Stimulated activated CD8-positive, alpha-beta memory T cell treated with anti-CD3 and anti-CD28 coated beads, Interleukin-7, amount 100 ng/mL, for 1 hour (primary cell): ENCODE measurements at places on chromosomes 1 and 21.

GRCh38 chr1:83627045-83627444 lies 371.9 kb downstream of the TTLL7 start:
- no peak for DNase-seq

GRCh38 chr1:231724876-231725647 lies 98.5 kb downstream of the DISC1 start:
- no peak for DNase-seq

DNA sequence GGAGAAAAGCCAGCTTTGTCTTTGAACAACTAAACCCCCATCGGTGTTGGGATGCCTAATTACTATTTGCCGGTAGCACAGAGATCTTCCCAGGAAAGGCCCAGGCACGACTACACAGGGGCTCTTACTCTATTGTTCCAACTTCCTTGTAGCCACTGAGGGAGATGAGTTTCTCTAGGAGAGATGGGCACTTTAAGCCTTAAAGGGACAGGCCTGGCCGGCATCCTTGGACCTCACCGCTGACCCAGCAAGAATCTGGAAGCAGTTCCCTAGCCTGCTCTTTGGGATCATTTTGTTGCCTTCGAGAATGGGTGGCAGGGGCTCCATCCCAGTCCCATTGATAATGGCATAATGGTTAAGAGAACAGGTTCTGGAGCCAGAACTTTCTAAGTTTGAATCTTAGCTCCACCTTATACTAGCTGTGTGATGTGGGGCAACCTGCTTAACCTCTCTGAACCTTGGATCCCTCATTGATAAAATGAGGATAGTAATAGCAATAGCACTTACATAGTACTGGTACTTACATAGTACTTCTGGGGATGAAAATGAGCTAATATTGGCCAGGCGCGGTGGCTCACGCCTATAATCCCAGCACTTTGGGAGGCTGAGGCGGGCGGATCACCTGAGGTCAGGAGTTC lies 239.1 kb upstream of the TMEM51 start:
- no peak for DNase-seq

GRCh38 chr1:119903443-119903835 lies 7.1 kb upstream of the ADAM30 start:
- DNase-seq, result no peak

DNA sequence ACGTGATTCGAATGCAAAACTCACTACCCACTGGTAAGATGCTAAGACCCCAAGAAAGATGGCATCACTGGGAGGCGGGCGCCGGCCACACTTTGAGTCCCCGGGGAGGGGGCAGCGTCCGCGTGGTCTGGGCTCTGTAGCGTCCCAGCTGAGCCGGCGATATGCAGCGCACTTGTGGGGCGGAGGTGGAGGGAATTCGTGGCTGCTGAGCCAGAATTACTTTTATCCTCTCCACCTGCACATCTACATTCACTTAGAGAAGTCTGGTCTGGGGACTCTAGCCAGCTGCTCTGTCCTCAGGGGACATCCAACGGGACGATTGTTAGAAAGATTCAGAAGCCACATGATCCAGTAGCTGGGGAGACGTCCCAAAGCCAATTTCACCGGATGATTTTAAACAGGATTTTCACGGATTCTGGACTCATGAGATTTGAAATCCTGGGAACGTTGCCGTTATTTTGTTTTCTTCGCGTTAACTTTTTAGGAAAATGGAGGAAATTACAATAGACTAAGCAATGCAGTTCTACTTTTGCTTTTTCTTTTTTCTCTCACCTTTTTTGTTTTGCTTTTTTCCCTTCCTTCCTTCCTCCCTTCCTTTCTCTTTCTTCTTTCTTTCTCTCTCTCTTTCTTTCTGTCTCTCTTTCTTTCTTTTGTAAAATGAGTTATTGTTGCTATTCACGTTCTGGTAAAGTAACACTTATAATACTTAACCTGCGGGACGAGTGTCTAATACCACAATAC lies 1.3 kb downstream of the JAM2 start:
- DNase-seq, result no peak

- DNase-seq, result no peak
Measured at GRCh38 chr1:205317311-205317917, 4.1 kb downstream of the NUAK2 start.

- no peak for DNase-seq
Measured at GRCh38 chr1:185497177-185497576, 180.1 kb upstream of the IVNS1ABP start.

DNA sequence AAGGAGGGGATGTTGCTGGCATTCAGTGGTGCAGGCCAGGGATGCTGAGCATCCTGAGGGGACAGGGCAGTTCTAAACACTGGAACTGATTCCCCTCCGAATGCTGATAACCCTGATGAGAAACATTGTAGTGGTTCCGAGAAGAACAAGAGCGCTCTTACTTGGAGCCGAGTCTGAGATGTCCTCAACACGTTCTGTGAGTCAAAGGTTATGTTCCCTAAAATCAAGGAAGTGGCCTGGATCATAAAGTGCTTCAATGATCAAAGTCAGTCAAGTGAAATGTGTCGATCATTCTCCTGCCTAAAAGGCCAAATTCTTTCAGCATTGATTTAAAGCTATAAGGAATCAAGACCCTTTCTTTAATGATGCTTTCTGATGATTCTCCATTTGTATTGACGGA lies 234.1 kb downstream of the NFIA start:
- DNase-seq, result no peak

GRCh38 chr1:211035821-211036380 lies 98.0 kb downstream of the KCNH1 start:
- DNase-seq, result no peak

DNA sequence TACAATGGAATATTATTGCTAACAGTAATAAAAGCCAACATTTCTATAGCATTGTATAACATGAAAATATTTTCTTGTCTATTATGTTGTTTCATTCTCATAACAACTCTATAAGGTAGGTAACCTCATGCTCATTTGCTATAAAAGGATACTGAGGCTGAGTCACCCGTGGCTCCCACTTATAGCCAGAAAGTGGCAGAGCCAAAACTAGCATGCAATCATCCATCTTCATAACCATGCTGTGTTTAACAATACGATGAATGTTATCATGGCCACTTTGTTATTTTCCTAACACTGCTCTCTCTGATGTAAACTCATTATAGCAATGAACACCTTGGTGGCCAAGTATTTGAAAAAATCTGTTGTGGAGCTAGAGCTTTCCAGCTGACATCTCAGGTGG lies 80.8 kb upstream of the JUN start:
- no peak for DNase-seq

DNA sequence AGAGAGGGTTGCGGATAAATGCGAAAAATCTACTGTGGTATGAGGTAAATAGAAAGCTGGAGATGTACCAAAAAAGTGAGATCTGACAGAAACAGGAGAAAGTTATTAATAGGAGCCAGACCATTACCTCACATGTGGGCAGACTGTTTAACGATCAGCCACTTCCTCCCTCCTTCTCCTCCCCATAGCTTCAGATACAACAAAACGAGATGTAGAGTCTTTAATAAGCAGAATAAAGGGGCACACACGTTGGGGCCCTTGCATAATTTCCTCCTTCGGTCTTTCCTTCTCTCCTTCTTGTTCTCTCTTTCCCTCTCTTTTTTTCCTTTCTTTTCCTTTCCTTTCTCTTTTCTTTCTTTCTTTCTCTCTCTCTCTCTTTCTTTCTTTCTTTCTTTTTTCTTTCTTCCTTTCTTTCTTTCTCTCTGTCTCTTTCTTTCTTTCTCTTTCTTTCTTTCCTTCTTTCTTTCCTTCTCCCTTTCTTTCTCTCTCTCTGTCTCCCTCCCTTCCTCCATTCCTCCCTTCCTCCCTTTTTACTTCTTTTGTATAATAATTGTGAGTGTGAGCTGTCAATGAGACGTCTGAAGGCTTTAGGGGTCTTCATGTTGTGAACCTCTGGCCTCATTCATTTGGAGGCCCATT lies 242.1 kb downstream of the GRIK1 start:
- no peak for DNase-seq

- no peak for DNase-seq
Measured at GRCh38 chr1:157494093-157494492, 58.2 kb downstream of the FCRL5 start.

DNA sequence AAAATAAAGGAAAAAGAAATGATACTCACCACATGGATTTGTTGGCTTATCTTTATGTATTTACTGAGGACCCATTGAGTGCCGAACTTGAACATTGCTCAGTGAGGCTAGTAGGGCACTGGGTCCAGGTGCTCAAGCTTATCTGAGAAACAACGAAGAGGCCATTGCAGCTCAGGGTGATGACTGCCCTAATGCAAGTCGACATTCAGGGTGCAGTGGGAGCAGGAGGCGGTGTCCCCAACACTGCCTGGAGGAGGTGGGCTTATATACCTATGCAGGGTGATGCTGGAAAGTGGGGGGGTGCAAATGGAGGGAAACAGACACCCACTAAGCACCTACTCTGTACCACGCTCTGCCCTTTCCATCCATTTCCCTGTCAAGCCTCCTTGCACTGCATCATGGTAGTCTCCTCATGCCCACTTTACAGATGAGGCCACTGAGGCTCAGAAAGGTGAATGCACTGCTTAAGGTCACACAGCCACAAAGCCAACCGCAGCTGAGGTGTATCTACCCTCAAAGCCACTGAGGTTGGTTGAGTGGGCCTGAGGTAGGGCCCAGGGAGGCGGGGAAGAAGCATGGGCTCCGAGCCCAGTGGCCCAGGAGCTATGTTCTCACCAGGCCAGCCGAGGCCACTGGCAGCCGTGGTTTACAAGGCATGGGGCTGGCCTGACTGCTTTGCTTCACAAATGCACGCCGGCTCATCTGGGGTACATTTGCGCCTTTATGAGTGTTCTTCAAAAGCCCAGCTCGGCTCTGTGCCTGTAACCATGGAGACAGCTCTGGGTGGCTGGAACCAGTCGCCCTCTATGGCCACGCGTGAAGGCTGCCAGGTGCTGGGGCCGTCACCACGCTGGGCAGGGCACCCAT lies 103.8 kb downstream of the EPHB2 start:
- DNase-seq, result no peak

GRCh38 chr21:14259747-14260146 lies 43.8 kb downstream of the RBM11 start:
- no peak for DNase-seq

DNA sequence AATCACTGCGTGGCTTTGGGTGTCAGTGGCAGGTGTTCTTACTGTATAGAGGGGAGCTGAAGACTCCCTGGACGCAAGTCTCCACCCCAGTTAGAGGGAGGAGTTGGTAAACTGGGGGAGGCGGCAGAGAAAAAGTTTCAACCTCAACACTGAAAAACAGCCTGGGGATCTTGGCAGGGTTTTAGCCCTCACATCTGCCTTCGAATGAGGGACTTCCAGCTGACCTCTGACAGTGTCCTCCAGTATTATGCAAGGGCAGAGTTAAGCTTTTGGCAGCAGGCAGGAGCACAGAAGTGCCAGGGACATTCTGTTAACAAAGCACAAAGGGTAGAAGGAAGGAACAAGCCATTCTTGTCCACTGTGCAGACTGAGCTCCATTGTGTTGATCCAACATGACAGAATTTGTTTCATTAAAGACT lies 41.2 kb upstream of the RAB4A start:
- no peak for DNase-seq

GRCh38 chr1:153928245-153928644 lies 5.5 kb upstream of the GATAD2B start:
- DNase-seq, result no peak

DNA sequence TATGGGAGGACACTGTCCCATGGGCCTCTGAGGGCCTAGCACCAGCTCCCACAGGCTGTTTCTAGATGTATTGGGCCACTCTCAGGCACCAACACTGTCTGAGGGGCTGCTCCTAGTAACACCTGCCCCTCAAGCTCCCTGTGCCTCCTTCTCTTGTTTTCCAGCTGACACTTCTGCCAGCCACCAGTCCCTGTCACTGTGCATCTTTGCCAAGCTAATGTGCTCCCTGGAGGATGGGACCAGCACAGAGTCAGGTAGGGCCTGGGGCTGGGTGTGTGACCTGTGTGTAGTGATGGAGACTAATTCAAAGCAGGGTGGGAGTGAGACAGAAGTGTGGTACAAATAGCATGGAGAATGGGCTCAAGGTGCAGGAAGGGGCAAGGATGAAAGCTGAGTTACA lies 29.4 kb upstream of the MAGOH start:
- no peak for DNase-seq

DNA sequence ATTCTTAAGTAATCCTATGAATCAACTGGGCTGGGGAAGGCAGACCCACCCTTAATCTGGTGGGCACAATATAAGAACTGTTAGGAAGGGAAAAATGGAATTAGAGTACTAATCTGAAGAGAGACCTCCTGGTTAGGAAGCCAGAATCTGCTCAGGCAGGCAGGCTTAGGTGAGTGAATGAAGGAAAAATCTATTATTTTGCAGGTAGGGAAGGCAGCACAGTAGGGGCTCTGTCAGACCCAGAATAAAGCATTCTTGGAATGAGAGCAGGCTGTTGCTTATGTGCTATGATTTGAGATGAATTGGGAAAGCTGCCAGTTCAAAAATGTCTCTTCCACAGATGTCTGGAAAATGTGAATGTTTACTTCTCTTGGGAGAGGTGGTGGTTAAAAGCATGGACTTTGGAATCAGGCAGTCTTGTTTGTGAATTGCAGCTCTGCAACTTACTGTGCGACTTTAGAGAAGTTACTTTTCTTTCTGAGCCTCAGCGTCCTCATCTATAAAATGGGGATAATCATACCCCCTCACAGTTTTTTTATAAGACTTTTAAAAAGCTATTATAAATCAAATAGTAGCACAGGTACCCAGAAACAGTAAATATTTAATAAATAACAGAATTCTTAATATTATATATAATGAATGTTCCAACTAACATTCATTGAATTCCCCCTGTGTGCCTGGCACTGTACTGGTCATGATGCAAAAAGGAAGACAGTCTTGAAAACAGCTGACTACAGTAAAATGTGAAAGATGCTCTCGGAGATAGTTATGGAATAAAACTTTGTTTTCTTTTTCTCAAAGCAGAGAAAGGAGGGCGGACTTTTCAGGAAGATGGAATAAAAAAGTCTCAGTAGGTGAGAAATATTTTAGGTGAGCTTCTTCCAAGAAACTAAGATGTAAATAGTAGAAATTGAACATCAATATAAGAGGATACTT lies 15.3 kb upstream of the ZNF644 start:
- no peak for DNase-seq

GRCh38 chr1:236393681-236394481 lies at the start of gene EDARADD:
TSS of gene EDARADD (plus strand) at chr1:236394286. CDS start at chr1:236394445, 159 bp downstream.
- DNase-seq, result no peak

GRCh38 chr1:173474097-173474779 lies 2.9 kb upstream of the PRDX6 start:
- no peak for DNase-seq

- no peak for DNase-seq
Measured at GRCh38 chr1:182723200-182723599, 38.8 kb upstream of the RGS8 start.

GRCh38 chr1:201377611-201378092 lies at the start of gene TNNT2:
TSS of gene TNNT2 (minus strand) at chr1:201377680. CDS start at chr1:201373254, 4,426 bp downstream.
- no peak for DNase-seq

DNA sequence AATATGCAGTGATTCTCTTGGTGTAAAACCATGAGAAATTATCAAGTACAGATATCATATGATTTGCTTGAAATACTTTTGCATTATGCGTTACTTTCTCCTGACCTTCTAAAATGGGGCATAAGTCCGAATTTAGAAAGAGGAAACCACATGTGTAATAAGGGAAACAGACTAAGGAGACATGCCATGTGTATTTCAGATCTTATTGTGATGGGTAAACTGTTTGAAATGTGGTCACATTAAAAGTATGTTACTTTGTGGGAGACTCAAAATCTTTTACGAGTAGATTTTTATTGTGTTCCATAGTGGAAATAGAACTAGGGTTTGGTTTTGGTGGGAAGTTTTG lies 173.0 kb downstream of the NFIA start:
- DNase-seq, result no peak

GRCh38 chr1:99957818-99958217 lies 12.0 kb upstream of the SLC35A3 start:
- DNase-seq, result no peak

GRCh38 chr1:101407505-101408211 lies 170.8 kb downstream of the S1PR1 start:
- DNase-seq, result no peak

- DNase-seq, result no peak
Measured at GRCh38 chr1:47866601-47867437, 130.4 kb downstream of the TRABD2B start.
